ENCODE measurements at places on chromosomes 6 and 20.

DNA sequence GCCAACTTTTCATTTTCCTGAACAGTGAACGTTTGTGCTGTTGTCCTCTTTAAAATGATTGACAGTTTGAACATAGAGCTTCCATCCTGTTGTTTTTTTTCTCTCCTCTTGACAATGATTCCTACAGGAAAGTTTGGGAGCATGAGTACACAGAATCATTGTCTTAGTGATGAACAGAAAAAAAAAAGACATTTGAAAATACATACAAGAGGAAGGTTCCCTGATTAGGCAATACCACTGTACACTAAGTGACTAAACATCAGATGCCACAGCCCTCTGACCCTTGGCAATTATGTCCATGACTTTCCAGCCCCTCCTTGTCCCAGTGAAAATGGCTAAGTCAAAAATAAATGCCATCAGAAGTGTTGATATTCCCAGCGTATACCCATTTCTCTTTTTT lies 71.5 kb downstream of the RTN4IP1 start:
- DNase-seq: no peak

GRCh38 chr20:19928328-19929011 lies 88.7 kb upstream of the NAA20 start:
- no peak for DNase-seq

- DNase-seq: no peak
Observed at GRCh38 chr20:34222208-34222607, 19.0 kb upstream of the ASIP start.

DNA sequence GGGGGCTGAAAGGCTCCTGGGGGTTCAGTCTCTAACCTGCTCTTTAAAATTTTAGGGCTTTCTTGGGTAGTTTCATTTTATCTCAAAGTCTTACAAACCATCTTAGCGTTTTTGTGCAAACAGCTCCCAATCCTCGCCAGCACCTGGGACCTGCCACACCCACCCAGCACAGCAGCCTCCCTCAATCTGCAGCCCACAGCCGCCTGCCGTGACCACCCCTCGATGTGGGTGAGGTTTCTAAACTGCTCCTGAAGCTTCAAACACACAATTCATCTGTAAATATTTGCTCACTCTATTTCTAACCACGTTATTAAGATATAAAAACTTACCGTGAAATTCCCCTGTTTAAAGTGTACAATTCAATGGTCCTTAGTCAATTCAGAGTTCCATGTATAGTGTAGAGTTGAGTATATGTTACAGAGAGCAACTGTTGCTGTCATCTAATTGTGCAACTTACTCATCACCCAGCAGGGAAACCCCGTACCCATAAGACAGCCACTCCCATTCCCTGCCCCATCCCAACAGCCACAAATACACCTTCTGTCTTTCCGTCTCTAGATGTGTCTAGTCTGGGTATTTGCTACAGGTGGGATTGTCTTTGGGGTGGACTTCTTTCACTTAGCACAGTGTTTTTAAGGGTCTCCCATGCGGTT lies 381.0 kb downstream of the TAF4 start:
- no peak for DNase-seq

DNA sequence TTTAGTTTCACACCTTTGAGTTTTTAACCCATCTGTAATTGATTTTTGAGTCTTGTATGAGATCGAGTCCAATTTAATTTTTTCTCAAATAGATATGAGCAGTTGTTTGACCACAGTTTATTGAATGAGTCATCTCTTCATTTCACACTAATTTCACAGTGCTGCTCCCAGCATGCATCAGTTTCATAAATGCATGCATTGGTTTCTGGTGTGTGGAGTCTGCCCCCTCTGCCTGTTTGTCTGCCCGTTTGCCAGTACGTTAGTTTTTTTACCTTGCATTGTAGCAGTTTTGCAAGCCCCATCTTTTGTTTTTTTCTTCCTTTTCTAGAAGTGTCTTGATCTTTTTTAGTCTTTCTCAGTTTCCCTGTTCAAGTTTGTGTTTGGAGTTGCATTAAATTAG lies 11.9 kb downstream of the SLX4IP start:
- no peak for DNase-seq

GRCh38 chr6:162379757-162380409 lies 347.7 kb downstream of the PRKN start:
- DNase-seq: no peak

GRCh38 chr20:63625771-63626423 lies 1.0 kb downstream of the GMEB2 start:
- DNase-seq: no peak

DNA sequence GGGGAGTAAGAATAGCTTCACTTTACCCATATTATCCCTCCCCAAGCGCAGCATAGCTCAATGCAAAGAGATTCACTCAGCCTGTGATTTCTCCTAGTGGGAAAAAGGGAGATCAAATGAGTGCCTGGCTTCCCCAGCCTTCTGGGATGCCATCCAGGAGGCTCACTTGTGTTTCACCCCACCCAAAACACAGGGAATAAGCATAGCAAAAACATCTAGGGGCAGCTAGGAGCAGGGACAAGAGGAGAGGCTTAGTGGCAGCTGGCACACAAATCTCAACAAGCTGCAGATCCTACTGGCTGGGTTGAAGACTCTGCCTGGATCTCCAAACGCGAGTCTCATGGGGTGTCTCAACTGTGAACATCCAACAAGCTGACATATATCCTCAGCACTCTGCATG lies 715.8 kb downstream of the RNF144B start:
- DNase-seq: no peak

- no peak for DNase-seq
Observed at GRCh38 chr6:14851281-14851680, 394.6 kb upstream of the JARID2 start.

- no peak for DNase-seq
Observed at GRCh38 chr20:63628246-63628975, 1.5 kb upstream of the GMEB2 start.

- no peak for DNase-seq
Observed at GRCh38 chr6:89252907-89253306, 35.7 kb upstream of the GABRR1 start.

GRCh38 chr6:13355043-13355945 lies 27.0 kb upstream of the TBC1D7 start:
- DNase-seq: no peak

Measured in stimulated activated CD4-positive, alpha-beta T cell treated with anti-CD3 and anti-CD28 coated beads, Interleukin-1b, Interleukin-23, amount 100 ng/mL, for 1 hour (primary cell).